ENCODE measurements at places on chromosomes 5 and 9.

- no peak for DNase-seq
Measured at GRCh38 chr9:13479096-13479495, 199.6 kb upstream of the MPDZ start.

DNA sequence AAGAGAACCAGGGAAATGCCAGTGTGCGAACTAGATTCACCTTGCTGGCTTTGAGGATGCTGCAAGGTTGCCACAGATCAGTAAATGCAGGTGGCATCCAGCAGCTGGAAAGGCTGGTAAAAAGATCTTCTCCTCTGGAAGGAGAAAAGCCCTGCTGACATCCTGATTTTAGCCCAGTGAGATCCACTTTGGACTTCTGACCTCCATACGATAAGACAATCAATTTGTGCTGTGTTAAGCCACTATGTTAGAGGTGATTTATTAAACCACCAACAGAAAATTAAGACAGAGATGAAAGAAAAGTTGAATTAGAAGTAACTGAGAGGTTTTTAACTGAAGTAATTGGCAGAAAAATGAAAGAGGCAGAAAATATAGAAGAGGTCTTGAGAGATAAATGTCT lies 283.8 kb upstream of the CDH12 start:
- DNase-seq: no peak

DNA sequence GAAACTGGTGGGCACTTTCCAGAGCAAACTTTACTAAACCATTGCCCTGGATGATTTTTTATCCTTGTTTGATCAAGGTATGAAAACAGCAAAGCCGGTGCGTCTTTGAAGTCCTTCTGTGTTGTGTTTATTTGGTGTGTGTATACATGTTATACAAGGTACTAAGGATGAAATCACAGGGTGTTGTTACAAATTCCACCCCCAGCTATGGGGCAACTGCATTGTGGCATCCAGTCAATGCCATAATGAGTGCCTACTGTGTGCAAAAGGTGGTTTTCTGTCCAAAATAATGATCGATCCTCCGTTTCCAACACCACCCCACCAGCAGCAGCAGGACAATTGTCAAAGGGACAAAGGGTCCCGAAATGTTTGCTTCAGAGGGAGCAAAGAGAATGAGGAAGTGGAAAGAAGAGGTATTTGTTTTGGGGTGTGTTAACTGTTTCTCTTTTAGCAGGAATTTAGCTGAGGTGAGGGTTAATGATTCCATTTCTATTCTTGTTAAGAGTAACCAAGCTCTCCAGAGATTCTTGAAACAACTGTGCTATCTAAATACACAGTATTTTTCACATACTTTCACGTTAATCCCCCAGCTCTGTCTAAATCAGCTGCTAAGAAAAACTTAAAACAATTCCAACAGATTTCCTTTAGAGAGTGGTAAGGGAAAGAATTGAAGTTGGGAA lies 568.7 kb upstream of the KLF4 start:
- DNase-seq: no peak

DNA sequence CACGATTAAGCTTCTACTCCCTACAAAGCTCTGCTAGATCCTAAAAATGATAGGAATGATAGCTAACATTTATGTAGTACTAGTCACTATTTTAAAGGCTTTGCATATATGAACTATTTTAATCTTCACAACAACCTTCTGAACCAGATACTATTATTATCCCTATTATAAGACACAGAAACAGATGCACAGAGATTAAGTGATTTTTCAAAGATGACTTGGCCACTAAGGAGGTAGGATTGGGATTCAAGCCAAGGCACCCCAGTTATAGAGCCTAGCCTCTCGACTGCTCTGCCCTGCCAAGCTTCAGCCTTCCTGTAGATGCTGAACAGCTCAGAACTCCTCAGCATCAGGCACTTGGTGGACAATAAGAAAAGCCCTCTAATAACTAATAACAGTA lies 200.9 kb upstream of the PTGER4 start:
- no peak for DNase-seq

DNA sequence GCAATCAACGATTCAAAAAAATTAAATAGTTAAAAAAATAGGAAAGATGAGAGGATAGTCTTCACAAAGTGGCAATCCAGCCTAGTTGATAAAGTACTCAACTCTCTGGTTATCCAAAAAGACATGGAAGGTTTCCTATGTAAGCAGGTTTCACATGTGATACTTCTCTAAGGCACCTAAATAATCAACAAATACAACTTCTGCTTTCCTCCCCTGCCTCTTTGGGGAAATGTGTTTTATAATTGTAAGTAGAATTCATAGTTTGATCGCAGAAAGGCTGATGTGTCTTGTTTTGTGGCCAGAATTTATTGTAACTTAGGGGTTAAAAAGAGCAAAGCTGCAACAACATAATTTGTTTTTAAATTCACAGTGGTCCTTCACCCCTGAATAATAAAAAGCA lies 855.5 kb upstream of the DMAC1 start:
- no peak for DNase-seq

- no peak for DNase-seq
Measured at GRCh38 chr5:135480511-135480910, 28.4 kb upstream of the TIFAB start.

GRCh38 chr9:20604562-20604961 lies 17.7 kb downstream of the MLLT3 start:
- no peak for DNase-seq

- no peak for DNase-seq
Measured at GRCh38 chr5:174310243-174310642, 264.7 kb downstream of the NSG2 start.

DNA sequence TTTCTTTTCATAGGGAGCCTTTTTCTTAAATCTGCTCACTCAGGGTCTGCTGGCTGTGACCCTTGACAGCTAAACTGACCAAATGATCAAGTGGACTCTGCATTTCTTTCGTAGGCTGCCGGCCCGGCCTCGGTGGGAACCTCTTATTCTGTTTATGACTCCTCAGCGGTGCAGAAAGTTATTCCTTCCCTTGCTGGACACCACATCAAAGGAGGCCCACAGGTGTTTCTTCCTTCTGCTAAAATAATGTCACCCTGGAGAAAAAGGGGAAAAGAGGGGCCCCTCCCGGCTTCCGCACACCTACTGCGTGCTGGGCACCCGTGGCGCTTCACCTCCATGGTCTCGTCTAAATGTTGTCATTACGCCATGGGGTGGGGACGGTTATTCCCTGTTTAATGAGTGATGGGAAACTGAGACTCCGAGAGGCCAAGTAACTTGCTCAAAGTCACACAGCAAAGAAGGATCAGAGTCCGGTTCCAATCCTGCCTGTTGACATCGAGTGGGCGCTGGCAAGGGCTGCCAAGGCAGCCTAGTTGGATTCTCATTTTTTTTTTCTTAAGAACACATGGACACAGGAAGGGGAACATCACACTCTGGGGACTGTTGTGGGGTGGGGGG lies 72.3 kb downstream of the CFAP77 start:
- no peak for DNase-seq

DNA sequence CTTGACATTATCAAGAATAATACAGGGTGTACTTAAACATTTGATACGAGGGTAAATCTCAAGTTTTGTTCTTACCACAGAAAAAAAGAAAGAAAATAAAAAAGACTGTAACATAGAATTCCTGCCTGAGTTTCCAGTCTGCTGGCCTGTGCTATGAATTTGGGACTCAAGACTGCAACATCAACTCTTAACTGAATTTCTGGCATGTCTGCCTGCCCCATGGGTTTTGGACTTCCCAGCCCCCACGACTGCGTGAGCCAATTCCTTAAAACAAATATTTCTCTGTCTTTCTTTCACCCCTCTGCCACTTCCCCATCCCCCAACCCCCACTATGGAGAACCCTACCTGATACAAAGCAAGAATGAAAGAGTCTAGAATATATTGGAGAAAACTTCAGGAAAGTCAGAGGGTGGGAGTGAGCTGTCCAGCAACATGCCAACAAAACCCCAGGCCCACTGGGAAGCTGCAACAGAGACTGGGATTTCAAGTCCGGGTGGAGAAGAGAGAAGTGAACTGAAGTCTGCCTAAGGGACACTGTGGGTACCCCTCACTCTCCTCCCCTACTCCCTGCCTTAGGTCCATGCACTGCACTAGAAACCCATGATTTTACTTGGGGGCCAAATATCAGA lies 43.0 kb downstream of the MARCHF3 start:
- no peak for DNase-seq

GRCh38 chr5:22965960-22966359 lies 112.8 kb upstream of the CDH12 start:
- no peak for DNase-seq

DNA sequence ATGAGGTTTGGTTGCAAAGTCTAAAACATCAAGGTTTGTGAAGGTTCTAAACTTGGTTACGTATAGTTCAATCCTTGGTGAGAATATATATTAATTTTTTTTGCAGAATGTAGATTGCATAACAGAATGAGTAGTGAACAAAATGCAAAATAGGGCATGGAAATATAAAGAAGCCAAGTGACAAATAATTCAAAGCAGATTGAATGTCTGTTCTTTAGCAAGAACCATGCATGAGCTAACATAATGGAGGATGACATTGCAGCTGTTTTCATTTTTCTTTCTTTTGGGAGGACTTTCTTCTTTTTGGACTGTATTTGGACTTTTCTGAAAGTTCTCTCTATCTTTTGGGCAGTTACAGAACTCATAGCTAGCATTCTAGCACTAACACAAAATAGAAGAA lies 194.8 kb upstream of the MRPS30 start:
- DNase-seq: no peak

DNA sequence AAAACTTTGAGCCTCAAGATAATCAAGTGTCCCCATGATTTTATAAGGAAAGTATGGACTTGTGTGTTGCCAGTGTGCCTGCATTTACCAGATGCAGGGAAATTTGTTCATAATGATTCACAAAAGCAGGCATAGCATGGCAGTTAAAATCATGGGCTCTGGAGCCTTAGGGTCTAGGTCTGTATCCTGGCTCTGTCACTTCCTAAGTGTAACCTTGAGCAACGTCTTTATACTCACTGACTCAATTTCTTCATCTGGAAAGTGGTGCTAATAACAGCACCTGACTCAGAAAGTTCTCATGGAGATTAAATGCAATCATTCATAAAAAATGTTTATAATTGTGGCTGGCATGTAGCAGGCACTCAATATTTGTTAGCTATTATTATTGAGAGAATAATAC lies 234.9 kb downstream of the SAXO1 start:
- DNase-seq: no peak

GRCh38 chr9:38018958-38019602 lies 49.9 kb downstream of the SHB start:
- DNase-seq: no peak

- DNase-seq: no peak
Measured at GRCh38 chr9:115939065-115939765, 214.4 kb upstream of the PAPPA start.

DNA sequence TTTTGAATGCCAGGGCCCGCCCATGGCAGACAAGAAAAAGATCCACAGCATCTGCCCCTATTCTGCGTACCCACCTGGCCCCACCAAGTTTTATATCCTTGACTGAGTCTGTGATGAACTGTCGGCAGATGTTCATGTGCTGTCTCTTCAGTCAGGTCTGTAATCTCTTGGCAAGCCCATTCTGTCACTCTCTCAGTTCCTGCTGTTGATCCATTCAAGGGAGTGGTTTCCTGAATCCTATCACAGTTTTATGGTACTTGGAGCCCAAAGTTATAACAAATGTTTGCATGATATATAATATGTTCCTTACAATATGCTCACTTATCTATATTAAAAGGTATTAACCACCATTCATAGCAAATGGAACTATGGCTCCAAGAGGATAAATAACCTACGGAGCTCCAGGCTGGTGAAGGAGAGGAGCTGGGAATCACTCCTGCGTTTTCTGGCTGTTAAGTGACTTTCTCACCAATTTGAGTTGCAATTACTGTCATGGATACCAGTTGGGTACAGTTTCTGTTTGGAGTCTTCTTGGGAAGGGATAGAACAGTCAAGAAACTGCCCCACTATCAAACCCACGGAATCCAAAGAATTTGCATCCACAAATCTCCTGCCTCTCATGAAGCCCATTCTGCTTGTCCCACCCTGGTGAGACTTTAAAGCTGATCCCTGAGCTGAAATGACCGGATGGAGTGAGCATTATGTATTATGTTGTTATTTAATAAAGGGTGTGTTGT lies 103.4 kb upstream of the SPRY4 start:
- DNase-seq: no peak

GRCh38 chr5:97851036-97851435 lies 668.0 kb upstream of the RIOK2 start:
- DNase-seq: no peak

- DNase-seq: no peak
Measured at GRCh38 chr5:37807621-37808301, 32.1 kb downstream of the GDNF start.

DNA sequence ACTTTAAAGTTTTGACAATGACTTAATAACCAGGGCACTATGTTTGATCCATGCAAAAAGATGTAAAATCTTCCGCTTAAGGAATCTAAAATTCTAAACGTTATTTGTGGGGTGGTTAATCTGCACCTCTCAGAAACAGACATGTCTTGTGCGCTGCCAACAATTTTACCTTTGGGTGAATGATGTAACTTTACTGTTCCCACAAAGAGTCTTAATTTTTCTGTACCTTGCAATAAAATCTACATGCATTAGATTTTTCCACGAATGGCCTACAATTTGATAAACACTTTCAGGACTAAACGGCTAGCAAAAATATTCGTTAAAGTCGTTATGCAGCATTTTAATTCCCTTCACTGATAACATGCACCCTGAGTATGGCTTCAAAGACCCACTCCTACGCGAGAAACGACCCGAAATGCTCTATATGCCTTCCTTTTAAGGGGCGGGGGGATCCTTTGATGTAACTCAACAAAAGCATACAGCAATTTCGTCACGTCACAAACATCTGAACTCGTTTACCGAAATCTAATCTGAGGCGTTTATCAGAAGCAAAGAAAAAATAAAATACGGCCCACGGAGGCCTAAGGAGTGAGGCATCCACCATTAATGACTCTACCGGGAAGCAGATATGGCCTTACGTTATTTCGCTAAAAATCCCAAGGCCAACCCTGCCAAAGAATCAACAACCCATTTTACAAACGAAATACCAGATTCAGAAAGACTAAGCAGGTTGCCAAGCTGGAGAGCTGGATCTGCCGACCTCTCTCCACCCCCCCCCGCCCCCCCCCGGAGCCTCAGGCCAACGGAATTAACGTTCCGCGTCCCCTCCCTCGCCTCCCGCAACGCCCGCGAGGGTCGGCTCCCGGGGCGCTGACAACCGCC lies 621 bp downstream of the AK6 start:
- DNase-seq: no peak

- DNase-seq: no peak
Measured at GRCh38 chr5:40679913-40680681, at the start of gene PTGER4. PTGER4 (plus strand) TSS chr5:40679915; CDS start chr5:40680994, 1,079 bp downstream.

DNA sequence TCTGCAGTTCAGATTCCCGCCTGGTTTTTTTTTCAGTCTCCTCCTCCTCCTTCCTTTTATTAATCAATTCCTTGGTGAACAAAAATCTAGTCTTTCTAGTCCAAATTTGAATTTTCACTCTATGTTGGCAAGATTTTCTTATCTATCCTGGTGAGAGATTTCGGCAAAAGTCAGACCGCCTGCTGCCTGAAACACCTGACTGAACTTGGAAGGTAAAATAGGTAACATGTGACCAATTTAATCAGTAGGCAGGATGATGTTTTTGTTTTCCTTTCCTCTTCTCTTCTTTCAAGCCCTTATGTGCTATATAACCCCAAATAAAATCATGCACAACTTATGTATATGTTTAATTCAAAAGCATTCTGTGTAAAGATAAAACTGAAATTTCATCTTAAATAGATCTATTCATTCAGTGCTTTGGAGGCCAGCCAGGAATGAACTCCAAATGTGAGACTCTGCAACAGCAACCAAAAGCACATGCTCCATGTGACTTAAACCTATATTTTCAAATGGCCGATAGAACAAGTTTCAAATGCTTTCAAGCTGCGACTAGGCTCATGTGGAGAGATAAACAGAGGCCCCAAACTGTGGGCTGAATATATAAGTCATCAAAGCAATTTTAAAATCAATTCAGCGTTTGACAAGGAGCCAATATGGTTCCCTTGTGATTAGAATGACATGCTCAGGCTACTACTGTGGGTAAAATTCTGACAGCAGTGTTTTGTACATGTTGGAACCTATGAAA lies 100.4 kb upstream of the SEMA6A start:
- DNase-seq: no peak
